NCI-H1105 treated with DMSO at 0.1 percent for 48 hours (cell line): ENCODE measurements at places on chromosomes 1 and 21.

DNA sequence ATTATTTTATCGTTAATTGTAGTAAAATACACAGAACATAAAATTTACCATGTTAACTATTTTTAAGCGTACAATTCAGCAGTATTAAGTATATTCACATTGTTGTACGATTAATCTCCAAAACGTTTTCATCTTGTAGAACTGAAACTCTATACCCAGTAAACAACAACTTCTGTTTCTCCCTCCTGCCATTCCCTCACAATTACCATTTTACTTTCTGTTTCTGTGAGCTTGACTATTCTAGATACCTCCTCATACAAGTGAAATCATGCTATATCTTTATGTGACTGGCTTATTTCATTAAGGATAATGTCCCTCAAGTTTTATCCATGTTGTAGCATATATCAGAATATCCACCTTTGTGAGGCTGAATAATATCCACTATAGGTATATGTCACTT is 156.8 kb downstream of the ST6GALNAC3 start:
- no peak for DNase-seq

DNA sequence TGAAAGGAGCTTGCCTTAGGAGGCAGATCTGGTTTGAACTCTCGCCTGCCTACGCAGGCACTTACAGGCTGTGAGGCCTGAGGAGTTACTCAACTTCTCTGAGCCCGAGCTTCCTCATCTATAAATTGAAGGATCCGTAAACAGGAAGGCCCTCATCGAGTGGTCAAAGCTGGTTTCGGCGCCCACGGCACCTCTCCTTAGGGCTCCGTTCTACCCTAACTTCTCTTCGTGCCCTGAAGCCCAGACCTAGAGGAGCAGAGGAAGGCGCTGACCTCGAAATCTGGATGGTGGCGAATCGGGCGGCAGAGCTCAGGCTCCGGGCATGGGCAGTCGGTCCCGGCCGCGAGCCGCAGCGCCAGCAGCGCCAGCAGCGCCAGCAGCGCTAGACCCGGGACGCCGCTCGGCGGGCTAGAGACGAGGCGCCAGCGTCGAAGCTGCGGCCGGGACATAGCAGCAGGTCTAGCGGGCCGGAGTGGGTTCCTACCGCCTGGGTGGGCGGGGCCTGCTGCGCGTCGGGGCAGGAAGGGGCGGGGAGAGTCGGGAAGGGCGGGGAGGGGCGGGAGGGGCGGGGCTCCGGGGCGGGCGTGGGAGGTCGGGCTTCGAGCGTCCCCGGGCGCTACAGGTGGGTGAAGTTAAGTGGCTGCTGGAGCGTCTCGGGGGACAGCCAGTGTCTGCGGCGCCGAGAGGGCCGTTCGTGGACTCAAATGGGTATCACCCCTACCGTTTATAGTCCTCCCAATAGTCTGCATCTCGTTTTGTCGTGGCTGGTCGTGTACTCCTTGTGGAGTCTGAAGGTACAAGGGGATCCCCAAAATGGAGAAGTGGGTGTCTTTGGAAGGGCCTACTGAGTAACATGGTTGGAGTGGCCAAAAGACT is at the start of gene CTBS:
CTBS (minus strand) TSS at position 474 of the 876 bp plus-strand sequence; CDS start at position 449, 25 bp downstream.
- DNase-seq = peak; percentile 83

DNA sequence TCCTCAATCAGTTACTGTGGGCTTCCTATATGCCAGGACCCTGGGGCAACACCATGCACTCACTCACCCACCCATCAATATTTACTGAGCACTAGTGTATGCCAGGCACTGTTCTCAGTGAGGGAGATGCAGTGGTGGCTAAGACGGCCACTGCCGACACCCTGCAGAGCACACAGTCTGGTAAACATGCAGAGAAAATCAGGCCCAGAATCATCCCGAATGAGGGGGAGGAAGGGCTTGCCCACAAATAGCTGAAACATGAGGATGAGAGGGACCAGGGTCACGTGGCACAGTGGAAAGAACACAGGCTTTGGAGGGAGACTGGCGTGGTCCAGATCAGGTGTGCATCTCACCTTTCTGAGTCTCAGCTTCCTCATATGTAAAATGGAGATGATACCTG is 89.2 kb upstream of the IGSF21 start:
- no peak for DNase-seq

DNA sequence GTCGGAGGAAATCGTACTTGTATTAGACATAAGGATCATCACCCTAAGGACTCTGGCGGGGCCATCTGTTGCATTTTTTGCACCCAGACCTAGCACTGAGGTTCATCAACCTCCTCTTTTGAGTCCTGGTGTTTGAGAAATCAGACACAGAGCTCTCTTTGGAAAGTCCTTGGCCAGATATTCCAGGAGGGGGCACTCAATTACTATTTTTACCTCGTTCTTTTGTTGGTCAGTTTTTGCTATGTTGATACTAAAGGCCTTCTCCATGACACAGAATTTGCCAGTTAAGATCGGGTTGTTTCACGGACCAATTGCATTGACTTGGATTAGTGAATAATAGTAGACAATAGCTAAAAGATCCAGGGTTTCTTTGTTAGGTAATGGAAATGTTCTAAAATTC is 711.2 kb downstream of the KCNT2 start:
- no peak for DNase-seq

GRCh38 chr1:108767115-108767514 is 20.6 kb downstream of the STXBP3 start:
- DNase-seq = no peak

GRCh38 chr1:222732216-222733159 is 4.5 kb upstream of the FAM177B start:
- no peak for DNase-seq

- DNase-seq = no peak
Observed at GRCh38 chr1:16254263-16254928, 17.4 kb upstream of the CPLANE2 start.

- DNase-seq = no peak
Observed at GRCh38 chr1:94737124-94737998, 82.8 kb upstream of the SLC44A3 start.

- no peak for DNase-seq
Observed at GRCh38 chr1:157566484-157567300, 14.4 kb upstream of the FCRL5 start.
